ENCODE measurements at places on chromosomes 12 and 14.

GRCh38 chr12:13126494-13126893, 23.0 kb upstream of the GSG1 start:
- DNase-seq = no peak

GRCh38 chr12:7892186-7892980, 19.7 kb upstream of the SLC2A14 start:
- DNase-seq = no peak

- DNase-seq = no peak
Observed at GRCh38 chr14:74573421-74574089, 38.5 kb downstream of the LTBP2 start.

GRCh38 chr12:94987801-94988200, 15.7 kb downstream of the NDUFA12 start:
- DNase-seq = no peak

- no peak for DNase-seq
Observed at GRCh38 chr14:66231820-66232219, 254.4 kb upstream of the CCDC196 start.
